ENCODE measurements at places on chromosomes 7 and 10. TPM values are rescaled to one million over a fixed set of nuclear protein-coding genes. Genes with fewer than 3 reads are reported as not detected.

Gene ABCB4
- total RNA-seq, result 3.4 TPM

Gene CPN1
- not detected for total RNA-seq

Gene PRPS1L1
- total RNA-seq, result 0.09 TPM

Gene NMT2
- 44.6 TPM for total RNA-seq

Gene KBTBD2
- 21.2 TPM for total RNA-seq

Gene MKI67
- 0.74 TPM for total RNA-seq

Gene IFIT1B
- not detected for total RNA-seq

Gene TMEM140
- 14.6 TPM for total RNA-seq

Gene VSTM4
- total RNA-seq, result 9.1 TPM

Gene AKR1D1
- total RNA-seq, result not detected

Gene ATRNL1
- total RNA-seq, result 0.18 TPM

Gene HHEX
- 2.9 TPM for total RNA-seq

Gene TFAM
- 16.1 TPM for total RNA-seq

Gene ADIRF
- 110 TPM for total RNA-seq

Gene ZNF273
- 1.7 TPM for total RNA-seq

Gene ZNF804B
- not detected for total RNA-seq

Gene TMEM176A
- total RNA-seq, result 1.1 TPM

Gene PKD2L1
- not detected for total RNA-seq

Gene CDH23
- 0.18 TPM for total RNA-seq

Gene GPR15LG
- not detected for total RNA-seq

Gene NUDT5
- 63.3 TPM for total RNA-seq

Gene ABHD11
- total RNA-seq, result 5.7 TPM

Gene PIK3AP1
- total RNA-seq, result 0.74 TPM

Gene TPST1
- 210 TPM for total RNA-seq

Gene FAM25G
- not detected for total RNA-seq

Gene HMX3
- not detected for total RNA-seq

Gene CDC14C
- not detected for total RNA-seq

Gene C10orf62
- 0.14 TPM for total RNA-seq

All from smooth muscle cell of bladder (primary cell).